ENCODE measurements at places on chromosomes 13 and 19.

DNA sequence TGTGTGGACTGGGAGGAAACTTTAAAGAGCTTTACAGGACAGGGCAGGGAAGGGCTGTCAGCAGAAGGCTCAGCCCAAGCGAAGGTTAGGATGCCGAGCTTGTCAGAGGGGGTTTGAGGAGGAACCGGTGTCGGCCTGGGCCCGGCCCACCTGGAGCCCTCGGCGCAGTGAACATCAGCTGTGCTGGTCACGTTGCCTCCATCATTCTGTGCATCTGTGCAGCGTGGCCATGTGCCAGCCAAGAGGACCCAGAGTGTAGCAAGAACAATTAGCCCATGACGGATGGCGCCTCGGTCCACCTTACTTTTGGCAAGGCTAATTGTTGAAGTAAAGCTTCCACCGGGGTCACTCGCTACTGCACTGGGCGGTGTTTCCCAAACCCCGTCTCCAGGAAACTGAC, 161.4 kb downstream of the PTPRS start:
- DNase-seq, result no peak

DNA sequence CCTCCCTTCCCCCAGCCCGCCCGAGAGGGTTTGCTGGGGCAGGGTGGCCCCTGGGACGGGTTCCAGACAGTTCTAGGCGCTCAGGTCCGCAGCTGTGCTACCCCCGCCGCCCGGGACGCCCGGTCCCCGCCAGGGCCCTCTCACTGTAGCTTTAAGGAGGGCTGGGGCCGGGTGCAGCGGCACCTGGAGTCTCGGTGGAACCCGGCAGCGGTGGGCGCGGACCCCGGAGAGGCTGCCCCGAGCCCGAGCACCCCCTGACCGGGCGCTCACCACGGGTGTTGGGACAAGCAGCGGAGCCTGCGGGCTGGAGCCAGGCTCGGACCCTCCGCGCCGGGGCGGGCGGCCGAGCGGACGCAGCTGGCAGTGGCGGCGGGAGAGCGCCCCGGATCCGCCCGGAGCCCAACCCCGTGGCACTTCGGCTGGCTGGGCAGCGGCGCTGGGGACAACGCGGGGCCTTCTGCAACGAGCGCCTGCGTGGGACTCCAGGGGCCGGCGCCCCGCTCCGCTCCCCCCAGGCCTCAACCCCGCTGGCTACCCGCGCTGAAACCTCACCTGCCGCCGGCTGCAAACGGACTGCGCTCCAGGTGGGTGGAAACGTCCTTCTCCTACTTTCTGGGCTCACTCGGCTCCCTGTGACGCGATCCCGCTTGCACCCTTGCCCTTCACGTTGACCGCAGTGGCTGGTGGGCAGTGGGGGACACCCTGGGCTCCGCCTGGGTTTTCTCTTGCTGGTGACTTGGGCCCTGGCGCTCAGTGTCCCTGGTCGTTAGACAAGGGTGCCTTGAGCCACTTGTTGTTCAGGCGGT, 81.1 kb downstream of the ZNF429 start:
- DNase-seq, result peak; percentile 14

DNA sequence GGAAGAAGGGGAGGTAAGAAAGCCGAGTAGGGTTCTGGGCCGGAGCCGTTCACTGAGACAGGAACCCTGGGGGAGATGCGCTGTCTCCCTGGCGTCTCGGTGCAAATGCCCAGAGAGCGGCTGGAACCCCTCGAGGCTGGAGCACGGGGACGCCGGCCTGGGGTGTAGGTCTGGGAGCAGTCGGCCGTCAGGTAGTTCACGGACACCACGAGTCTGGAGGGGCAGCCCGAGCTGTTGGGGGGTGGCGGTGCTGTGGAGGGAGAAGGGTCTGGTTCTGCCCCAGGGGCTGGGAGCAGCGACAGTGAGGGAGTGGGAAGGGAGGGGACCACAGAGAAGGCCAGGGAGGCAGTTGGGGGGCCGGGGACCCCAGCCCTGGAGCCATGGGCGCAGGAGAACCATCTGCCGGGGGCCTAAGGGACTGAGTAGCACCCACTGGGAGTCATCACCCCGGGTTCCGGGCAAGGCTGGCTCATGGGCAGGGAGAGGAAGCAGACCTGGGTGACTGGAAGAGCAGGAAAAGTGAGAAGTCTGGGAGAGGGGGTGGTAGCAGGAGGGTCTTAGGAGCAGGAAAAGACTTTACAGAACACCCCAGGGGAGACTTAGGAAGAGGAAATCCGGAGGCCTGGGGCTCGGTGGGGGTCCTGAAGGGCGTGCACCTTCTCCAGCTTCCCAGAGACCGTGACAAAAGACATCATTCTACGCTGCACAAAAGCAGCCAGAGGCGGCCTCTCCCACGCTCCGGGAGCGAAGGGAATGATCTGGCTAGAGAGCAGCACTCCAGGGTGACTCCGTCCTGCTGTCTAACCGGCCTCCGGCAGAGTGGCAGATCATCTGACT, 173.1 kb upstream of the SOX1 start:
- no peak for DNase-seq

GRCh38 chr13:111116856-111117255, 1.7 kb downstream of the ARHGEF7 start:
- DNase-seq, result no peak

- no peak for DNase-seq
These were observed 4.5 kb downstream of the ZNF787 start for GRCh38 chr19:56116606-56117005.

GRCh38 chr19:50729894-50730293, 6.7 kb downstream of the CLEC11A start:
- no peak for DNase-seq

- no peak for DNase-seq
These were observed 1.5 kb upstream of the WDR88 start for GRCh38 chr19:33130433-33130832.

GRCh38 chr13:52749419-52749818, 9.8 kb upstream of the CNMD start:
- no peak for DNase-seq

- no peak for DNase-seq
These were observed 1725.2 kb downstream of the EFNB2 start for GRCh38 chr13:104810242-104810641.

DNA sequence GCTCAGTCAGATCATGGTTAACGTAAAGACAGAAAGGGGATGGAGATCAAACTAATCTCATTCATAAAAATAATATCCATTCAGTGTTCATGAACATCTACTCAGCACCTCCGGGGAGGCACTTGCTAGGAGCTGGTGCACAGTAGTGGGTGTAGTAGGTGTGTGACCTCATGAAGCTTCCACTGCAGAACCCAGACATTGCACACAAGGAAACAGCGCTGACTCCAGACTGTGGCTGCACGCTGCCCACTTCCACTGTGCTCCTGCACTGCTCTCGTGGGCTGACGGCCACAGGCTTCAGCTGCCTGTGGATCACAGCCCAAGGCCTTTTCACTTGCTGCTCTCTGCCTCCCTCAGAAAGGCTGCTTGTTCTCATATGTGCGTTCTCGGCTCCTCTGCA, 214.4 kb upstream of the ZNF507 start:
- DNase-seq, result no peak

GRCh38 chr19:55593096-55593772, 6.1 kb downstream of the FIZ1 start:
- DNase-seq, result no peak

DNA sequence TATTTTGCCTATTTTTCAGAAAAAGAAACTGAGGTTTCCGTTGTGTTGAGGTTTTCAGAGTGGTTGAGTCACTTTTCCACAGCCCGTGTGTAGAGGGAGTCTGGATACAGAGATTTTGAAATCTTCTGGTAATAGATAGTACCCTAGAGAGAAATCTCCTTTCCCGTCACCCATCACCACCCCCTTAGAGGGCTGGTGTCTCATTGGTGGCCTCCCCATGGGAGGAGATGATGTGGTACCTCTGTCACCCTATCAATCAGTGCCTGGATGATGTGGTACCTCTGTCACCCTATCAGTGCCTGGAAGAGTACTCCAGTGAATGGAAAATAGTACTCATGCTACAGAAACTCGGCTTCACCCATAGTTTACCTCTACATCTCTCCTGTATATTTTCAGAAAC, 42.2 kb upstream of the SERP2 start:
- no peak for DNase-seq

DNA sequence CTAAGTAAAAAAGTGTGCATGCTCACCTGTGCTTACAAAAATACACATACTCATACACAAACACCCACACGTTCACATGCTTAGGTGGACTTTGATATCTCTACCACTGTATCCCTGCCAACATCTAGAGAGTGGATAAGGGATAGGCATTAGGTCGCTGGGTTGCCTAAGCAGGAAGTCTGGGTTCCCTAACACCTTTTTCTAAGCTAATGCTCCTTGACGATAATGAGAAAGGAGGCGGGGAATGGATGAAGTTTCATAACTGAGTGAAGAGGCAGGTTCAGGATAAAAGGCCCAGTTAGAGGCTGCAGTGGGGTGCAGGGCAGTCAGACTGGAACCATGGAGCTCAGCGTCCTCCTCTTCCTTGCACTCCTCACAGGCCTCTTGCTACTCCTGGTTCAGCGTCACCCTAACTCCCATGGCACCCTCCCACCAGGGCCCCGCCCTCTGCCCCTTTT, 41.9 kb upstream of the CYP2A7 start:
- no peak for DNase-seq

DNA sequence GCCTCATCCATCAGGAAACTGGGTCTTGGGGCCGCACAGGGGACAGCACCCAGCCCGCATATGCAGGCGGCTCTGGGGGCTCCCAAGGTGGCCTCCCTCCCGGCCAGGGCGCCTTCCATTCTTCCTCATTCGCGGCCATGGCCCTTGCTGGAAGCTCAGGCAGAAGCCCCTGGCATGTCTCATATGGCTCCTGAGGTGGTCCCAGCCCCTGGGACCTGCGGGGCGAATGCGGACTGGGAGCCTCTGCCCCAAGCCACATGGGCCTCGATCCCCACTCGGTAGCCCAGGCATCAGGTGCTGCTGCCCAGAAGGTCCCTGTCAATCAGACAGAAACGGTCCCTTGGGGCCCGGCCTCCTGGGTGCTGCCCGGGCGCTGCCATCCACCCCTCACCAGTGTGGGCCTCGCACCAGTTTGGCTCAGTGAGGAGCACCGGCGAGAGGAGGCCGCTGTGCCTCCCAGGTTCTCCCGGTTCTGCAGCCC, 301.6 kb downstream of the TEX29 start:
- DNase-seq, result no peak

- DNase-seq, result no peak
These were observed 174.0 kb downstream of the DCT start for GRCh38 chr13:94305463-94305862.

GRCh38 chr13:47397739-47398138, 500.9 kb upstream of the HTR2A start:
- no peak for DNase-seq

DNA sequence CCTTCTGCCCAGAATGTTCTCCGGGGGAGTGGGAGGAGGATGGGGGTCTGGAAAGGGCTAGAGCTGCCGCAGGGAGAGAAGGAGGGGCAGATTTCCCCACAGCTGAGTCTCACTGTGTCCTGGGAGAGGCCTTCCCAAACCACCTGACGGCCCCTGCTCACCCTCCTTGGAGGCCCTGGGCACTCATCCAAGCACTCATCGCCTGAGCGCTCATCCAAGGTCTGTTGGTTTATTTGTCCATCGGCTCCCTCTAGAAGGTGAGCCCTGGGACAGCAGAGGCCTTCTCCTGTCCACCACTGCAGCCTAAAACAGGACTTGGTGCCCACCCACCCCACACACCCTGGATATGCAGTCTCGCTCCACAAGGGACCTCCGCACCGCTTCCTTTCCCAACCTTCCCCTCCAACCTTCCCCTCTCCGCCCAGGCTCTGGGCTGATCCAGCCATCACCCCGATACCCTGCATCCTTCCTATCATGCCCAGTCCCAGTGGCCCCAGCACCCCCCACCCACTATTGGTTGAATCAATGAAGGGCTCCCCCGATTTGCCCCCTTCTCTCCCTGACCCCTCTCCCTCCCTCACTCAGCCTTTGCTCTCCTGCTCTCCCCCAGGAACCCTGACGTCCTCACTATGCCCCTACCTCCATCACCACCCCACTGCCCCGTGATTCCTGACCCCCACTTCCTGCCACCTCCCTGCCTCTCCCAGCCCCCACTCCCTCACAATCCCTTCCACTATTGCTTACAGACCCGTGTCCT, 1.7 kb downstream of the UBXN6 start:
- DNase-seq, result no peak

DNA sequence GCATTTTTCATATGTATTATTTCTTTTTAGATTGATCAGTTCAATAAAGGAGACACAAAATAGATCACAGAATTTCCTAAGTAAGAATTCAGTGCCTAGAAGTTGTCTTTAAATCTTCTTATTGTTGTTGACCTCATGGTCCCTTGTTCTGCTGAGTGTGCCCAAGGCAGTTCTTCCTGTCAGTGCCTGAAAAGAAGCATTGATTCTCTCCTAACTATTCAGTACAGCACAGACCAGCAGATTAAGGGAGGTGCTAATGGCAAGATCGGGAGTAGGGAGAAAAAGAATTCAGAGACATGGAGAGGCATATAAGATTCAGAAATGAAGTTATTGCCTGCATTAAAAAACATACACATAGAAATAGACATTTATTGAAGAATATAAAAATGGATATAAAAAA, 180.5 kb upstream of the PCDH9 start:
- no peak for DNase-seq

GRCh38 chr19:39296906-39297305, 699 bp downstream of the IFNL1 start:
- DNase-seq, result no peak

GRCh38 chr13:110356362-110356761, 49.3 kb downstream of the COL4A2 start:
- DNase-seq, result no peak

GRCh38 chr13:39887387-39887786, 231.9 kb downstream of the COG6 start:
- DNase-seq, result no peak

GRCh38 chr13:64054321-64054720, 2638.7 kb upstream of the PCDH20 start:
- no peak for DNase-seq

DNA sequence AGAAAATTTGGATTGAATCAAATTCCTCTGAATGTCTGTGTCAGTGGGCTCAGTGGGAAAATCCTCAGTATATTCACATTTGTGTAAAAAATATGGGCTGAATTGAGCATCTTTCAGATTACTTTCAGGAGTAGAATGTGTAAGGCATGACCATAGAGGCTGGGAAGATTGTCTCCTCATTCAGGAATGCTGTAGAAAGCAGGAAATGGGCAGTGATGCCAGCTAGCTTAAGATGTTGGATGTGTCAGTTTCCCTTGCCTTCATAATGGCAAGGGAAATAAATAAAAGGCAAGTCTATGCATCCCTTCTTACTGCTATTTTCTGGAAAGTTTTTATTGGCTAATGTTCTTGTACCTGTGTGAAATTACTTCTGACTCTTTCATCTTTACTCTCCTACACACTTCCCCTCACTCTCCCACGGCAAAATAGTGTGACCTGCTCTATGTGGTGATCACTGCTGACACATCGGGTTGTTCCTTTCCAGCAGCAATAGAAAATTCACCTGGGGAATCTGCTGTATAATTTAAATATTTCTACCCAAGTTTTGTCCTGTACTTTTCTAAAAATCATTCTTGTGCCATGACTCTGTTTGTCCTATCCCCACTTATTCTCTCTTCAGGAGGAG, 103.2 kb downstream of the LMO7 start:
- no peak for DNase-seq

DNA sequence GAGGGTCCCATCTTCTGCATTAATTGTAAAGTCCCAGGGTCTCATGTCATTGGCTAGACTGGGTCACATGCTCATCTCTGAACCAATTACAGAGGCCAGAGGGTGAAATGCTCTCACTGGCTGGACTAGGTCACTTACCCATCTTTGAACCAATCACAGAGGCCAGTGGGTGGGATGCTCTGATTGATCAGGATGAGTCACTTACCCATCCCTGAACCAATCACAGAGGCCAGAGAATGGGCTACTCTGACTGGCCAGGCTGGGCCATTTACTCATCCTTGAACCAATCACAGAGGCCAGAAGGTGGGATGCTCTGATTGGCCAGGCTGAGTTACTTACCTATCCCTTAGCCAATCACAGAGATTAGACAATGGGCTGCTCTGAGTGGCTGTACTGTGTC, 5.3 kb downstream of the MISP start:
- DNase-seq, result no peak
